ENCODE measurements at places on chromosomes 5 and 9.

- DNase-seq = no peak
These were observed 42.8 kb downstream of the PTTG1 start for GRCh38 chr5:160464466-160464797.

DNA sequence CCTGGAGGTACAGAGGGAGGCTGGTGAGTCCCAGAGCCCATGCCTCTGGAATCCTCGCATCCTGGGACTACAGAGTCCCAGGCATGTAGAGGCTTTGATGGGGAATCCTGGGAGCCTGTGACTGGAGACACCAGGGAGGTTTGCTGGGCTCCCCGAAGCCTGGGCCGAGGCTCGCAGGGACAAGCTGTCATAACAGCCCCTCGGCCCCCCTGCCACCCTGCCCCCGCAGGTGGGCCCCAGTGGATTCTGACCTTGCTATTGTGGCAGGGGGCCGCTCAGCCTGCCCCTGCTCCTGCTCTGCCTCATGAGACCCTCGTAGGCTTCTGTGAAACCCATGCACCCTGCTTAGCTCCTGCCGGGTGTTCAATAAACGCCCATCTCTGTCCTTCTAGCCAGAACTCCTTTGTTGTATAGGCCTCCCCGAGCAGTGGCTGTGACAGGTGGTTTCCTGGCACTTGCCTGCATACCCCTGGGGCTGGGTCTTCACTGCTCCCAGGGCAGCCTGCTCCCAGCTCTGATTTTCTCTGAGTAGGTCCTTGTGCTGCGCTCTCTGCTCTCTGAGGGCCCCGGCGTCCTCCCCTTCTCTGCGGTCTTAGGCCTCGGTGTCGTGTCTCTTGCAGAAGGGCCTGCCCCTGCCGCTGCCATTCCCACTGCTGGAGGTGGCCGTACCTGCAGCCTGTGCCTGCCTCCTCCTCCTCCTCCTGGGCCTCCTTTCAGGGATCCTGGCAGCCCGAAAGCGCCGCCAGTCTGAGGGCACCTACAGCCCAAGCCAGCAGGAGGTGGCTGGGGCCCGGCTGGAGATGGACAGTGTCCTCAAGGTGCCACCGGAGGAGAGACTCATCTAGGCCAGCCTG, 20.4 kb downstream of the CRB2 start:
- DNase-seq = no peak

- no peak for DNase-seq
These were observed 74.3 kb downstream of the DCP2 start for GRCh38 chr5:113050721-113051382.

DNA sequence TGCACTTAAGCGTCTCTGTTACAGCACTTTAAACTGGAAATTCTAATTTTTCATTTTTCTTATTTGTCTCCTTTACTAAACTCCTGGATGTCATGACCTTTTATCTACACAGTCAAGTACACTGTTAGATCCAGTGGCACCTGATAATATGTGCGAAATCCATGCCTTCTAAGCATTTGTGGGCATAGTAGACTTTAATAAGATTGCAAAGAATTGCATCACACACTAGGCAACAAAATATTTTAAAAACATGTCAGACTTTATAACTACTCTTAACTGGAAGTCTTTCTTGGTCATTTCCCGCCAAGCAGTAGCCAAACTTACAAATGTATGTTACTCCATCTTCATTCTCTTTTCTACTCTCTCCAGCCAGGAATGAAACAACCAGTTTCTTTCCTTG, 5.0 kb upstream of the SPINK1 start:
- DNase-seq = no peak

- no peak for DNase-seq
These were observed 86.4 kb downstream of the DCP2 start for GRCh38 chr5:113062869-113063508.

DNA sequence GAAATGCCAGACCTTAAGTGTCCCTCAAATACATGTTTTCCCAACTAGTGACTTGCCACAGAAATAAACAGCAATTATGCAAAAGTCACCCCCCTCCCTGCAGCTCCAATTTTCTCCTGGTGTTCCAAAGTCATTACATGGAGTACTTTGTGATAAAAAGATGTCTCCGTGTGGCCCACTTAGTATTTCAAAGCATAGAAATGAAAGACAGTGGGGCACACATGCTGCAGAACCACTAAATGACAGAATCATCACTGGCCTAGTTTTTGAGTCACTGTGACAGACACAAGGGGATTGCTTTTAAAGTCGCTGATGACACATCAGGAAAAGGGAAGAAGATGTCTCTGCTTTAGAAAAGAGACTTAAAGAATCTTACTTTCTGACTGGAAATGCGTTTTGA, 323.4 kb downstream of the PSAT1 start:
- no peak for DNase-seq

DNA sequence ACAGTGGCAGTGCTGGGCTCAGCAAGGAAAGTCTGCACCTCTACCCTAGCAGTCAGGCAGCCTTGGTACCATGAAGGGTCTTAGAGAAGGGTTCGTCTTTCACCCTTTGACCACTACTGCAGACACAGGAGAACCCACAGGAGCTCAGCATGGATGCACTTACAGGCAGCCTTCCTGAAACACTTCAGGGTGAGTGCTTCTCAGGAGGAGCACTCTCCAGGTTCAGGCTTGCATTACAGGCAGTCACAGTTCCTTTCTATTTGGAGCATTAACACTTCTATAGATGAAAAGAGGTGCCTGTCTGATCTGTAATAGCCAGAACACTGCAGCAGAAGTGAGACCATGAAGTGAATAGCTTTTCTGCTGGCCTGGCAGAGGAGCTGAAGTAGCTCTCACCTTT, 8.7 kb upstream of the CYLC2 start:
- DNase-seq = no peak

DNA sequence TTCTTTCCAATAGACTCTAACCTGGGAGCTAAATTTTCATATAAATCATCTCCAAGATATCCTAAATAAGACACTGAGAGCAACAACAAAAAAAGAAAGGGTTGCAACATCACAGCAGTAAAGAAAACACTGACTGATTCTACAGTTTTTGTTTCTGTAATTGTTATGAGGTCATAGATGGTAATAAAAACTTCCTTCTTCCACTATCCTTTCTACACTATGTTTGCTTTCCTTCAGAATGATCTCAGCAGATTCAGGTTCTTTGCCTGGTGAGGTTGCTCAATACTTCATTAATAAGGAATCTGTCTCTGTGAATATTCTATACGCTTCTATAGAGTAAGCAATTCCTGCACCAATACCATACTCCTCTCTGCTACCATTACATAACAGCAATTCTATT, 835.6 kb upstream of the GRAMD2B start:
- DNase-seq = no peak

- DNase-seq = peak; percentile 11
These were observed 3.3 kb downstream of the SETX start for GRCh38 chr9:132351404-132352045.

DNA sequence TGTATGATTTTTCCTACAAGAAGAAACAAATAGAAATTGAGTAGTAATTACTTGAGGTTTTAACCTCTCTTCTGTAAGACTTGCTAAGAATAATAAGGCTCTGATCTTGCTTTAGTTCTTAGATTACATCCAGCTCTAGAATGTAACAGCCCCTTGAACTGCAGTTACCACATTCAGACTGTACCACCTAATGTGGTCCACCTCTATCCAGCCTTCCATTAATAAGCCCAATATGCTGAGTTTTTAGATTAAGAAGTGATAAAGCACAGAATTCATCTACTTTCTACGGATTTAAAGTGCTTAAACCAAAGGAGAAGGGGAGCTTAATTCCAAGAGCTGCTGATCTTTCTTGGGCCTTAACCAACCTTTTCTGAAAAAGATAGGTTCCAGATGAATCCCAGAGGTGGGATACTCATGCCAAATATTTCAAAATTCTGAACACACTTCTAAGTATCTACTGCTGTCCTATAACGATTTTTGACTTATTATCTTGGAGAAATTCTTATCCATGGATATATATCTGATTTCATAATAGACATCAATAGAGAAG, 131.5 kb downstream of the ZNF608 start:
- no peak for DNase-seq

DNA sequence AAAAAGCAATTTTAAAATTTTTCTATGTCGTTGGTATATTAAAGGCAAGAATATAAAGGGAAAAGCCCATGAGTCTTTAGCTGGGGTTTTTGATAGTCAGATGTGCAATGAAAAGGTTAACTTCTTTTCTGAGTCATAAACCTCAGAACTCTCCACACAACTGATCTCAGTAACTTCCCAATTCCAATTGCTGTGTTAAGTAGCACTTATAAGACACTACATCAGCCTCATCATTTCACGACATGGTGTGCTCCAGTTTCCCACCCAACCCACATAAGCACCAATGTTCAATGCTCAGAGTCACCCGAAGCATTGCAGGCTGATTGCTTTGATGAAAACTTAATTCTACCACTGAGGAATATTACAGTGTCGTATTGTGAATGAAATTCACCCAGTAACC, 155.8 kb downstream of the TSSK1B start:
- DNase-seq = no peak

GRCh38 chr9:23361096-23361495, 464.9 kb downstream of the ELAVL2 start:
- no peak for DNase-seq

- DNase-seq = peak; percentile 36
These were observed 44.7 kb upstream of the DMAC1 start for GRCh38 chr9:7844242-7844641.

GRCh38 chr5:107218457-107219193, 452.1 kb downstream of the EFNA5 start:
- DNase-seq = no peak

DNA sequence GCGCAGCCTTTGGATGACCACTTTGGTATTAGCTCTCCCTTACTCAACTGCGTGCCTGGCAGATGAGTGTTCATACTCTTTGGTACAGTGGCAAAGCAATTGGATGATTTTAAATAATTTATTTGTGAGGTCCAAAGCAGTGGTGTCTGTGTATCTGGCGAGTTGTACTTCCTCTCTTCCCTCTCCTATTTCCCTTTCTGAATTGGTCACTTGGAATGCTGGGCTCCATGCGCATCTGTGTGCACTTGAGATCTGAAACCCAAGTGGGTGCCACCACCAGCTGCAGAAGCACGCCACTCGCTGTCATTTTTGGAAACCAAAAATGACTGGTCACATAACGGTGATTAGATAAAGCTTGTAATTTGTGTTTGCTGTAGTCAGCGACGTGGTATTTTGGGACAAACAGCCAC, 386.0 kb upstream of the KLF4 start:
- no peak for DNase-seq

DNA sequence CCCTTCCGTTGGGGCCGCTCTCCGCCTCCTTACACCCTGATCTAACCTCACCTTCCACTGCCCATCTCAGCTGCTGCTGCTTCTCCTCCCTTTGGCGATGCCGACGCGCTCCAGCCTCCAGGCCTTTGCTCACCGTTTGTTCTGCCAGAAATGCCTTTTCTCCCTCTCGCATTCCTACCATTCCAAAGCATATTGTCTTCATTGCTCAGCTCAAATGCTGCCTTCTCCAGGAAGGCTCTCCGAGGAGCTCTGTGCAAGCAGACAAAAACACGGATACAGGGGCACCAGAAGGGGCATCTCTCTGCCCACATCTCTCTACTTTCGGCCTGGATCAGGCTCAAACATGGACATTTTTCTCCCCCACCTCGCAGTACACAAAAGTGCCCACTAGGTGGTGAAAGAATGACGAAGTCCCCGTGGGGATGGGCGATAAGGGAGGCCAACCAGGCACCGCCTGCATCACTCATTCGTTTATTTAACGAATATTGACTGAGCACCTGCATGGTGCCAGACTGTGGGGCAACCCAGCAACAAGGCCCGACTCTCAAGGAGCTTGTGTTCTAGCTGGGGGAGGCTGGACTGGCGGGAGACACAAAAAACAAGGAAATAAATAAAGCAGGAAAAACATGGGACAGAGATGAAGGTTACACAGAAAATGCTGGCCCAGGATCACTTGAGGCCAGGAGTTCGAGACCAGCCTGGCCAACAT, 7.3 kb upstream of the GRHPR start:
- peak; percentile 60 for DNase-seq

DNA sequence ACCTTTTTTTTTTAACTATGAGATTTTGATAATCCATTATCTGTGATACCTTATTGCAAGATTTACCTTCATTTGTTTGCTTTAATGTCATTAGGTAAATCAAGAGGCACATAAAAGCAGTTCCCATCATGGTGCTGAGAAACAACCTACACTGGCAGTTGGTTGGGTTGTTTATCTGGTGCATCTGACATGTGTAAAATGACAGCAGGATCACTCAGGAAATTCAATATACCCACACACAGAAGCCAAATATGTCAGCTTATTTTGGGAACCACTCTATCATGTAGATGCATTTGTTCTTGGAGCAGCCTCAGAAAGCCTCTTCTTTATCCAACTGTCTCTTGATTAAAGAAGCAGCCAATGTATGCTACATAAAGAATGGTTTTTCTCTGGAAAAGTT, 7.8 kb upstream of the CCDC192 start:
- no peak for DNase-seq

DNA sequence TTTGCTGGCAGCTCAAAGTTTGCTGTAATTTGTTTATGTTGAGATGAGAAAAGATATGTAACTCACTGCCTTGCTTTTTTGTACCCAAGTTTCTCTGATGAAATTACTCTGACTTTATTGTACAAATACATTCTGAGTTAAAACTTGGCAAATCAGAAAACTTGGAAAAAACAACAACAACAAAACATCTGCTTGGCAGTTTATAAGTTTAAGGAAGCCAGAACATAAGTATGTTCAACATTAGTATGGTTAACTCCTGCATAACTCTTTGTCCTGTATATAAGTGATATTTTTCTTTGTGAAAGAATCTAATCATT, 233.1 kb downstream of the MAST4 start:
- DNase-seq = no peak

- no peak for DNase-seq
These were observed 5.6 kb upstream of the ADAMTS19 start for GRCh38 chr5:129454461-129454860.

- no peak for DNase-seq
These were observed 10.7 kb downstream of the PRRT1B start for GRCh38 chr9:131555841-131556673.

DNA sequence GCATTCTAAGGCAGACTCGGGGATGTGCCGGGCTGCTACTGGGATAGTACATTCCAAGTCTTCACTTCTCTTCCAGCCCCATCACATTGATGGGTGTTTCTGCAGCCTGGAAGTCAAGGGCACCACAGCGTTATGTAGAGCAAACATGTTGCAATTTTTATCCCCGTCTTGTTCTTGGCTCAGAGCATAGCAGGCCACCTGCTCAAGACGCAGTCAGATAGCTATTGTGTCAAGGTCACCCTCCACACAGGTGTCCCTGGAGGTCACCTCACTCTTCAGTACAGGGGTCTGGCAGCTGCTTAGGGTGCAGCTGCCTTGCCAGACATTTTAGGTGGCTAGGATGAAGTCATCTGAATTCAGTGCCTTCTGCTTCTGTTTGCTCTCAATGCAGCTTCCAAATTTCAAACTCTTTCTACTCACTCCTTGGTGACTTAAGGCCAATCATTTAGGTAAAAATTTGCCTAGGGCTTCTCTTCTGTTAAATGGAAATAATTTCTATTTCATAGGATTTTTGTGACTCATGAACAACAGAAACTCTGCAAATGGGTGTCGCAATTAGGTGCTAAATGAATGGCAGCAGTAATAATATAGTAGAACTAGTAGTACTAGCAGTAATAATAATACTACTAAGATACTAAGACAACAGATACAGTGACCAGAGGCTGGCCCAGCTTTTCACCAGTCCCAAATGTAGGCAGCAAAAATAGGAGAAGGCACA, 24.3 kb downstream of the KCNV2 start:
- no peak for DNase-seq

- no peak for DNase-seq
These were observed 49.6 kb upstream of the OSMR start for GRCh38 chr5:38795986-38796741.

All from immature natural killer cell (primary cell).